Fibroblast of skin of left quadriceps (primary cell): ENCODE measurements at places on chromosomes 13 and 19.

- no peak for DNase-seq
Measured at GRCh38 chr13:48709213-48709612, 55.5 kb downstream of the CYSLTR2 start.

DNA sequence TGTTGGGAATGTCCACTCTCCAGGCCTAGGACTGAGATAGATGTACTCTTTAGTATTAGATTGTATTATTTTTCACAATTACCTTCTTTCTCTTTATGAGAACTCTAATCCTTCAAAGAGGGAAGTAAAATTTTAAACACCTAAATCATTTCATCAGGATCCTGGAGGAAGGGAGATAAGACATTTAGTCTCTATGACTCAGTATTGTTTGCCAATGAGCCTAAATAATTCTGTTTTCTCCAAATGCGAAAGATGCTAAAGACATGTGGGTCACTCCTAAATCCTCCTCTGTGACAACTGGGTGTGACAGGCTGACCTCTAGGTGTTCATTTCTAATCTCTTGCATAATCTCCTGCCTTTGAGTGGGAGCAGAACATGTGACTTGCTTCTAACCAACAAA lies 1736.6 kb upstream of the MIR17HG start:
- DNase-seq = no peak

DNA sequence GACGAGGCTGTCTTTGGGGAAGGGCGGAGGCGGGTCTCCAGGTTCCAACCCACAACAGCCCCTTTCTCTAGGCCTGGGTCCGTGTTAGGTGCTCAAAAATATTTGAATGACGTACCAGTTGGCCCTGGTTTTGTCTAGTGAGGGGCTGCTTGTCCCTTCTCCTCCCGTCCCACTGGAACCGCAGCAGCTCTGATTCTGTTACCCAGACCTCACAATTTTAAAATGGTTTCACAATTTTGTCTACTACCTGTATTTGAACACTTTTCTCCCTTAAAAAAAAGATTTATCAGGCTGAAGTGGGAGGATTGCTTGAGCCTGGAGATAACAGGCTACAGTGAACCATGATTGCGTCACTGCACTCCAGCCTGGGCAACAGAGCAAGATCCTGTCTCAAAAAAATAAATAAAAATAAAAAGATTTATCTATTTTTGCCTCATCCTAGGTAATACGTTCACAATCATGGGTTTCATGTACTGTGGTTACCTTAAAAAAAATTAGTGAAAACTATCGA lies 1.3 kb upstream of the IRF2BP1 start:
- no peak for DNase-seq

- no peak for DNase-seq
Measured at GRCh38 chr19:33900817-33901216, 104.1 kb downstream of the KCTD15 start.

DNA sequence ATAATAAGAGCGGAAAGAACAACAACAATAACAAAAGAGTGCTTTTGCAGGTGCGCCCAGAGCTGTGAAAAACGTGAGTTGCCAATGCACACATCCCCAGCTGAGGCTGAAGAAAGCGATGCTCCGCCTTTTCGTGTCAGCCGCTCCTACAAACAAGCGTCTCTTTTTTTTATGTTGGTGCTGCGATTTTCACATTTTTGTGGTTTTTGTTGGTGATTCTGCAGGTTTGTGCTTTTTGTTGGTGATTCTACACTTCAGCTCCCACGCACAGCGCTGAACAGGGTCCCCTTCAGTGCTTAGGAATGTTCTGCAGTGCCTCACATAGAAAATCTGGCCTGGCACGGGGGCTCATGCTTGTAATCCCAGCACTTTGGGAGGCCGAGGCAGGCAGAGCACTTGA lies 7.3 kb upstream of the SBK3 start:
- DNase-seq = peak; percentile 72

DNA sequence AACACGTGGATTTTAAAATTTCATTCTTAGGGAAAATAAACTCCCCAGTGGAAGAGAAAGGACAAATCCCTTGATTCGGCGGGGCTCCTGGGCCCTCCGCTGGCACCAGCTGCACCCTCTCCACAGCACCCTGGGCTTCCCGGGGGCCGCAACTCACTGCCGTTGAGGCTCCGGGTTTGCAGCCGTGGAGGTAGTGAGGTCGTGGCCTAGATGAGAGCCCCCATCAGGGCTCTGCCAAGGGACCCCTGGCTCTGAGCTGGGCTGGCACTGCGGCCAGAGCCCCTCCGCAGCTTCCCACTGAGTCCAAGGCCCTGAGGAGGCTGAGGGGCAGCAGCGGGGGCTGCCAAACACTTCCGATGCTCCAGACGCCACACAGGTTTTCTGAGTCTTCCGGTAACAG lies 133.7 kb upstream of the MCF2L start:
- DNase-seq = no peak

DNA sequence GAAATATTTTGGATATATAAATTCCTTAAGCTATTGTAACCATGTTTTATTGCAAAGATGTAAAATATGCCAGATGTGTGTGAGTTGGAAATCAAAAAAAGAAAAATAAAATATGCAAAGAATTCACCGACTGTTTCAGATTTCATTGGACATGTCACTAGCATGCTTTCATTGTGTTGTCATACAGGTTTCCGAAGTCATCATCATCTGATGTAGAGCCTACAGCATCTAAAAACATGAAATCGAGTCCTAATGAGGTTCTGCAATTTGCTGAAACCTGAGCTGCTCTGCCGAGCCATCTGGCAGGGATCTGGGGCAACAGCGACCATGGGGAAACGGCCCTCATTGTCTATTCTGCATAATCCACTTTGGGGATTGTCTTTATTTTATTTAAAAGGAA lies 196.1 kb upstream of the MAB21L1 start:
- peak; percentile 88 for DNase-seq
